ENCODE measurements at places on chromosomes 2 and 18.

GRCh38 chr2:224997802-224998201 is 44.5 kb downstream of the DOCK10 start:
- DNase-seq, result no peak

- no peak for DNase-seq
These were observed 24.6 kb upstream of the SCG2 start for GRCh38 chr2:223626716-223627115.

DNA sequence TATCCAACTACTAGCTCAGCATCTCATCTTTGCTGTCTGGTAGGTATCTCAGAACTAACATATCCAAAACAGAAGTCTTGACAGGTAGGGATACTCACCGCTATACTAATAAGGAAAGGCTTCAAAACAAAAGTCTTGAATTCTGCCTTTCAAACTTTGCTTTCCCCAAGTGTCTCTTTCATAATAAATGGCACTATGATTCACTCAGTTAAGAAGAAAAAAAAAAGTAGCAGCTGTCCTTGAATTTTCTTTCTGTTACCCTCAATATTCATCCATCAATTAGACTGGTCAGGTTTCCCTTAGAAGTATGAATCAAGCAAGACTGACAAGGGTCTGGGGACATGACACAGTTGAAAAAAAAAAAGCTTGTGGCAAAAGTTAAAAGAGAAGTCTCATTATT is 175.1 kb downstream of the GULP1 start:
- no peak for DNase-seq

DNA sequence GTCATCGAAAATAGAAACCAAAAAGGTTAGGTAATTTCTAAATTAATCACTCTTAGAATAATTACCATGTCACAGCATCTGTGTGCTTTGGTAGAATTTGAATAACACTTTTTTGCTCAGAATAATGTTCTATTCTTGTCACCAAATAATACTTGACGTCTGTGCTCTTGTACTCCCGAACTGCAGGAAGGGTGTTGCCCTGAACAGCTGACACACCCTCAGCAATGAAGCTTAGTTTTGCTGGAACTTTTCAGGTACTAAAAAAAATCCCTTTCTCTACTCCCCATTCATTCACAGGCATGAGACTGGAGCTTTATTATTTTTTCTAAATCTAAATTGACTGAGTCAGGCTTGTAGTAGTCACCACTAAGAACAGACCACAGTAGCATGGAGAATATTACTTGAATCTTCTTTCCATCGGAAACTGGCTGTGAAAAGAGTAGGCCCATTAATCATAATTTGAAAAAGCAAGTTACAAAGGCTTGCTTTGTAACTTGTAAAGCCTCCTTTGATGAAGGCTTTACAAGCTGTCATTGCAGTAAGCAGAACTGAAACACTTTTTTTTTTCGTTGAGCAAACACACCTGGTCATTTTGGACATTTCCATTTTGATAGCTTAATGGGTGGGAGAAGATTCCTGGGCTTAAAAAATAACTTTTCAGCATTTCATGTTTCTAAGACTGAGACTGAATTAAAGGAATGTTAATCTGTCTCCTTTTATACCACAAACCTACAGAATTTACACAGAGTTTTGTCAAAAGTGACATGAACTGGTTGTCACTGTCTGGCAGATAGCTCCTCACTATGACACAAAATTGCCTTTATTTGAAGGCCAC is 70.3 kb upstream of the PELI1 start:
- peak; percentile 72 for DNase-seq

DNA sequence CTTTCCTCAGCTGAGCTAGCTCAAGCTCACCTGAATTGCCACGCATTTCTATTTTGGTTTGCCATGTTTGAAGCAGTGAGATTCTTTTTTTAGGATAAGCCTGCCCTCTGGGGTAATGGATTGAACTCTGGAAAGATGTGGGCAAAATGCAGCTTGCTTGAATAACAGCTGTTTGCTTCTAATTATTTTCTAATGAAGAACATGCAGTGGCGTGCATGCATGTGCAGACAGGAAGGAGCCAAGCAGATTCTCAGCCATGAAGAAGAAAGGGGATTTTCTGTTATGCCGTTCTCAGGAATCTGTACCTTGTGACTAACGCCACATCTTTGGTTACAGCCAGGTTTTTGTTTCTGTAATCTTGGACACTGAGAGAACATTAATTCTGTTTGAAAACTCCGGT is 171.2 kb downstream of the ANTXR1 start:
- peak; percentile 17 for DNase-seq

GRCh38 chr2:17302281-17302680 is 216.0 kb downstream of the RAD51AP2 start:
- DNase-seq, result no peak

DNA sequence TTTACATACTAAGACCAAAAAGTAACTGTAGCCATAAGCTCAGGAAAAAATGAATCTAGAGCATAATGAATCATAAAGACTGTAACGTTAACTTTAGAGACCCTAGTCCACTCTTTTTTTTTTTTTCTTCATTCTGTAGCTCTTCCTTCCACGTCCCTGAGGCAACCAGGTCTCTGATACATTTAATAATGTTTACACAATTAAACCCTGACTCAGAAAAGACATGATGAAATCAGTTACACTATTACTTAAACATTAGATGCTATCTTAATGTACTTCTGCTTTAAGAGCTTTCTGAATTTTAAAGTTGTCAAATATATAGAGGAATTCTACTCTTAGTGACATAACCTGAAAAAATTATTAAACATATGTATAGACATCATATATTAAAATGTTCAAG is 1121.5 kb upstream of the DDX18 start:
- no peak for DNase-seq

- DNase-seq, result no peak
These were observed 48.4 kb upstream of the DSG1 start for GRCh38 chr18:31269566-31269965.

- no peak for DNase-seq
These were observed 95.0 kb upstream of the RIOK3 start for GRCh38 chr18:23357996-23358594.

GRCh38 chr2:5725794-5726463 is 33.7 kb downstream of the SOX11 start:
- no peak for DNase-seq

DNA sequence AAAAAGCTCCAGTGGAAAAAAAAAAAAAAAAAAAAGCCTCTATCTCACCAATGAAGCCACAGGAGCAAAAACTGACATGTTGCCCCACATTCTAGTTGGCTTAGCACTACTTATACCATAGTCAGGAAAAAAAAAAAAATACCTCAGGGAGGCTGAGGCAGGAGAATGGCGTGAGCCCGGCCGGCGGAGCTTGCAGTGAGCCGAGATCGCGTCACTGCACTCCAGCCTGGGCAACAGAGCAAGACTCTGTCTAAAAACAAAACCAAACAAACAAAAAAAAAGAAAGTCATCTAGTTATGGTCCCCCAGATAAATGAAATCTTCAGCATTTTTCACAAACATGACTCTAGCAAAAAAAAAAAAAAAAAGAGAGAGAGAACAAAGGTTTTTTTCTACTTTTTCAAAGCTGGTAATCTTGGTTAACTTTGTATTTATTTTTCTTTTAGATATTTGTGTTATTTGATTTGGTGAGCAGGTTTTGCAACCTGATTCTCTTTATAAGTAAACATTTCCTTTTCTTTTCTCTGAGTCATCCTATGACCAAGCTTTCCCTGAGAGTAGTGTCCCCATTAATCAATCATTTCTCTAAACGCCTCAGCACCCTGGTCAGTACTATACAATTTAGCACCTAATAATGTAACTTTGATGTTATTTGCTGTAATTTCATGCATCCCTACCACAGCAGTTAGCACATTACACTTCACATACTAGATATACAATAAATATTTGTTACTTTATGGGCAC is 273.7 kb upstream of the PIK3C3 start:
- no peak for DNase-seq

GRCh38 chr2:17550907-17551306 is 10.4 kb downstream of the VSNL1 start:
- no peak for DNase-seq

DNA sequence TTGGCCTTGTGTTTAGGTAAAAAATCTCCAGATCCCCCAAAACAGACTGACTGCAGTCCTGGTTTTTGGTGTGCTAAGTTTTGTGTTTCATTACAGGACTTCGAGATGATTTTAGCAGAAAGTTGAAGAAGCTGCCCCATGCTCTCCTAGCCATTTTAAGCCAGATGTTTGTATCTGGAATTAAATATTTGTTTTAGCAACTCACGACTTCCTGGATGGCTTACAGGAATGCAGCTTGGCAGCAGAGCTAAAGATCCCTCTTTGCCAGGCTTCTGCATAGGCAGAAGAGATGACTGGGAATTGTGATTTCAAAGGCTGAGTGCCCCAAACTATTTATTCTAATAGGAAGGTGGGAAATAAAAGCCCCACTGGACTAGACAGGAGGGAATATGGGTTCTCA is 31.1 kb downstream of the ONECUT2 start:
- no peak for DNase-seq

DNA sequence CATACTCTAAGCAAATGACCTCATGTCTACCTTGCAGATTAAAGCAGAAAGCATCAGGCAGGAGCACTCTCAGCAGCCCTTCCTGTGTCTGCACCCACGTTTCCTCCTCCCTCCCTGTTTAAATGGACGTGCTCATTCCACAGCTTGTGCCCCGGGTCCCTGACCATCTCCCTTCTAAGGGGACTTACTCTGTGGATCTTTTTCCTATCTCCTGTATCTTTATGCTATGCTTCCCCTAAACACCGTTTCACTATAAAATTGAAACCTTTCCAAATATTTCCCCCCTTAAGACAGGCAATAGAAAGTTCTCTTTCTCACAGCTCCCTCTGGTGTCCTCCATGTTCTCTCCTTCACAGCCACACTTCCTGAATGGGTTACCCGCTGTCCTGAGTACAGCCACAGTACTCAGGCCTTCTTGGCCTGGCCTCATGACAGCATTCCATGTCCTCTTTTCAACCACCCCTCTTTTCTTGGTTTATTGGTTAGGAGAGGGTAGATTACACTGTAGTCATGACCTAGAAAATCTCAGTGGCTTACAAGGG is 41.1 kb downstream of the TMEM185B start:
- DNase-seq, result no peak

DNA sequence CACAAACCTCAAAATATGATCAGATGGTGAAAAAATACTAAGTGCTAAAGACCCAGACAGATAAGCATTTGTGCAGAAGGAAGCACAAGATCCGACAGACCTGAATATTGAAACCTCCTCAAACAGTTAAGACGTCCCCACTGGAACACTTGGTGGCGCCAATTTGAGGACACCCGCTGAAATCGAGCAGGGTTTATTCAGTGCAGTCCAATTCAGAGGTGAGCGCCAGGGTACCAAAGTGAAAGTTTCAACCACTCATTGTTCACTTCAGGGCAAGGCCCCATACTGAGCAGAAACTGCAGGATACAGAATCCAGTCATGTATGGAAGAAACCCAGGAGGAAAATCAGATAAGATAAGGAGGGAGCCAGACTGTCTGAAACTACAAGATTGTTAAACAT is 417.6 kb downstream of the LRRTM4 start:
- DNase-seq, result no peak

GRCh38 chr18:63783394-63783793 is 8.2 kb downstream of the SERPINB7 start:
- DNase-seq, result no peak

DNA sequence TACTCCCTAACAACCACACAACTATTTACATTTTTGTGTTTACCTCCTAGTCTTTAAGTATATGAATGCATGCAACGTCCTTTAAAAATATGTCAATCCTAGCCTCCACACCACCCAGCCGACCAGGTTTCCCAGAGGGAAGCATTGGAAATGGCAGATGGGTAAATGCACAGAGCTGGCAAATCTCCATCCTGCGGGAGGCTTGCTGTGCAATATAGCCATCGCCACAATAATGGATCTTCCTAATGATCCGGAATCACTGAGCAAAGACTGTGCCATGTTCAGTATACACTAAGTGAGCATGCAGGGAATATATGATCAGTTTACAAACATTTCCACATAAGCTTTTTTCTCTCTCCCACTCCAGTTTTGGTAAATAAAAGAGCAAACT is 131.8 kb downstream of the NEDD4L start:
- no peak for DNase-seq

DNA sequence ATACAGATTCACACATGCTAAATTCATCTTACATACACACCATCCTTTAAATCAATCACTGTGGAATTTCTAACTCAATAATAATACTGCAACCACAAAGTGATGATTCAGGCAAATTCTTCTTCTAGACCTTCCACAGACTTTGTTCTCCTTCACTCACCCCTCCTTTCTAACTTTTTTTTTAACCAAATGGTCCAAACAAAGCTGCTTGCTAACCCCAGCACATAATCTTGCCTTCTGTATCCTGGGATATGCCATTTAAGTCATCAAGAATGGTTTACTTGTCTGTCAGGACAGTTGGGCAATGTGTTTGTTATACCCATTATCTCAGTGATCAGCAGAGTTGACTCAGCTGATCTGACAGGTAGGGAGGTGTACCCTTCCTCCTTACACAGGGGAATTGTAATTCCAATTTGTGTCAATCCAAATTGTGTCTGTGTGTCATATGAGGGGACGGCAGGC is 10.0 kb downstream of the SLC40A1 start:
- DNase-seq, result no peak

DNA sequence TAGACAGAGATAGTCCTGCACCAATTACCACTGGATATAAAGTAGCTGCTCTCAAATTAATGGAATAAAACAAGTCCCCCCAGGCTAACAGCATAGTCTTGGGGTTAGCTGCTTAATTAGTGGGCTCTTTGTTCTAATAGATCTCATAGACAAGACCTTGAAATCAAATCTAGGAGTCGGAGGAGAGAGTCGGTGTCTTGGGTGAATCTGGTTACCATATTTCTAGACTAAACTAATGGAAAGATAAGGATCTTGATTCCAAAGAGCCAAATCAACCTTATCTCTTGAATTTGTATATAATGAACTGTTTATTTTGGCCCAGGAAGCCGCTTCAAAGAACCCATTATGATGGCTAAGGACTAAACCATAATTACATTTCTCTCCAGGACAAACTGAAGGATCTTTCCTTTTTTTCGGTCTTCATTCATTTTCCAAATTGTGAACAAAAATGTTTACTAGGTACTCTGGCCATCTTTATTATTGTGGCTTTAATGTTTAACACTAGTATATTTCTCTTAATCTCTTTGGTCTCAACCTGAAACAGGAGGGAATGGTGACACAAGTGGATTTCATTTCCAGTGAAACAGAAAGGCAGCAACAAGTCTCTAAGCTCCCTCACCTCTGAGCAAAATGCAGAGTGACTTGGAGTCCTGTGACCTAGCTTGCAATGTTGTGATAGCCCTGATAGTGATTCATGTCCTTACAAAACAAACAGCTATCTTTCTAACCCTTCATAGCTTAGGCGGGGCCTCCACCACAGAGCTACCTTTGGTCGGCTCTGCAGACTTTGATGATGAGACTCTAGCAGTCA is 137.9 kb upstream of the PARD3B start:
- peak; percentile 52 for DNase-seq

All from COLO829 (cell line).